Naive thymus-derived CD4-positive, alpha-beta T cell (primary cell): ENCODE measurements at places on chromosomes 7 and 10. TPM values are rescaled to one million over a fixed set of nuclear protein-coding genes. Genes with fewer than 3 reads are reported as not detected.

DNA sequence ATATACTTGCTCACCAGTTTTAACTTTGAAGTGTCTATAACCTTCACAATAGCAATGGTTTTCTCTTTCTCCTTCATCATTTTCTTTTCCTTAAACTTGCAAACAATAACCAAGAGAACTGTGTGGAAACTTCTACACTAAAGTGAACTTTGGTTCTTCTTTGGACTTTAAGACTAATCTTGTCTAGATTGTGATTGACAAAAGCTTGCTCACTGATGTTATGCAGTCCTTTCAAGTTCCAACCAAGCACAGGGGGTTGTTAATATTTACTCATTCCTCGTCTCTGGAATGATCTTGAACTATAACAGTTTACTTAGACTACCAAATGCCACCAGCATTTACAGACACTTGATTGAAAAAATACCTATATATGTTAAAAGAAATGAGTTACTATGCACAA, 62.4 kb downstream of the TFEC start:
- no peak overlapping the region for H3K4me3 ChIP-seq
- H3K27ac ChIP-seq, result no peak overlapping the region
- H3K4me1 ChIP-seq, result no peaks in the 10 kb centered on the region
- H3K27me3 ChIP-seq, result no peaks in the 10 kb centered on the region
- DNase-seq, result no peak
- no peaks in the 10 kb centered on the region for H3K36me3 ChIP-seq

DNA sequence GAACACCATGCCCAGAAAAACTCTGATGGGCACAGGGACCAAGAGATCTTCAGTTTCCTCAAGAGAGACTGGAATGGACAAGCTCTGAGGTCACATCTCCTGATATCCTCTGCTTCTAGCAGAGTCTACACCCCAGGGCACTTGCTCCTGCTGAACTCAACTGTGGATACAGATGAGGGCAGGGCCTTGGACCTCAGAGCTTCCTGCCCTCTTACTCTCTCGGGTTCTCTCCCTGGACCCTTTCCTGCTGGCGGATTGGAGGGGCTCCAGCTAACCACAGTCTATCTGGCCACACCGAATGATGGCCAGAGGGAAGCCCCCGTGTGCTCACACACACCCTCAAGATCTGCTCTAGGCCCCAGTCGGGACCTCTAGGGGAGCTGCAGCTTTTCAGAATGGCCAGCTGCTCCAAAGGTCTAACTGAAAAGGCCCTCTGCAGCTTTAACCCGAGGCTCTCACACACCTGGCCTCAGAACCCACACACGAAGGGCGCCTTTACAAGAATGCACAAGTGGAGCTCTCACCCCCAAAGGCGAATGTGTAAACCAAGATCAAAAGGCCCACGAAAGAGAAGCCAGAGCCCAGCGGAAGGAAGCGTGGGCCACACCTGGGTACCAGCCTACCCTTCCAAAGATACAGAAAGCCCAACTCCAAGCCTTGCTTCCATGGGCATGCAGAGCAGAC, 65.5 kb downstream of the FAM53B start:
- H3K27me3 ChIP-seq, result no peaks in the 10 kb centered on the region
- H3K27ac ChIP-seq, result peak overlapping the region; percentile 47
- no peaks in the 10 kb centered on the region for H3K36me3 ChIP-seq

GRCh38 chr10:33967606-33968120, 633.2 kb upstream of the NRP1 start:
- no peaks in the 10 kb centered on the region for H3K36me3 ChIP-seq
- H3K4me3 ChIP-seq, result no peak overlapping the region
- H3K4me1 ChIP-seq, result no peaks in the 10 kb centered on the region
- no peaks in the 10 kb centered on the region for H3K27me3 ChIP-seq
- no peak overlapping the region for H3K27ac ChIP-seq
- DNase-seq, result no peak

- H3K27ac ChIP-seq, result peak overlapping the region; percentile 74
- no peaks in the 10 kb centered on the region for H3K27me3 ChIP-seq
- peak overlapping the region; percentile 55 for H3K4me3 ChIP-seq
- no peak for DNase-seq
- no peaks in the 10 kb centered on the region for H3K36me3 ChIP-seq
Observed at GRCh38 chr10:71740069-71740653, 20.6 kb upstream of the C10orf105 start.

DNA sequence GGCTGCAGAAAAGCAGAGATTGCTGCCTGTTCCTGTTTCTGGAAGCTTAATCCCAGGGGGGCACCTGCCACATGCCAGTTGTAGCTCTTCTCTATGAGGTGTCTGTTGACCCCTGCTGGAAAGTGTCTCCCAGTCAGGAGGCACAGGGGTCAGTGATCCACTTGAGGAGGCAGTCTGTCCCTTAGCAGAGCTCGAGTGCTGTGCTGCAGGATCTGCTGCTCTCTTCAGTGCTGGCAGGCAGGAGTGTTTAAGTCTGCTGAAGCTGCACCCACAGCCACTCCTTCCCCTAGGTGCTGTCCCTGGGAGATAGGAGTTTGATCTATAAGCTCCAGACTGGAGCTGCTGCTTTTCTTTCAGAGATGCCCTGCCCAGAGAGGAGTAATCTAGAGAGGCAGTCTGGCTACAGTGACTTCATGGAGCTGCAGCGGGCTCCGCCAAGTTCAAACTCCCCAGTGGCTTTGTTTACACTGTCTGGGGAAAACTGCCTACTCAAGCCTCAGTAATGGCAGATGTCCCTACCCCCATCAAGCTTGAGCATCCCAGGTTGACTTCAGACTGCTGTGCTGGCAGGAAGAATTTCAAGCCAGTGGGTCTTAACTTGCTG, 57.6 kb upstream of the CROT start:
- H3K4me1 ChIP-seq, result no peaks in the 10 kb centered on the region
- H3K27me3 ChIP-seq, result no peaks in the 10 kb centered on the region
- no peaks in the 10 kb centered on the region for H3K36me3 ChIP-seq
- no peak overlapping the region for H3K27ac ChIP-seq
- DNase-seq, result no peak

- H3K27me3 ChIP-seq, result no peaks in the 10 kb centered on the region
- H3K27ac ChIP-seq, result no peak overlapping the region
- no peaks in the 10 kb centered on the region for H3K36me3 ChIP-seq
- H3K4me3 ChIP-seq, result no peak overlapping the region
- H3K4me1 ChIP-seq, result no peaks in the 10 kb centered on the region
- DNase-seq, result peak; percentile 62
Observed at GRCh38 chr10:102835007-102835482, 2.2 kb downstream of the CYP17A1 start.

GRCh38 chr10:52459097-52459496, 145.0 kb downstream of the DKK1 start:
- no peak for DNase-seq
- H3K4me1 ChIP-seq, result no peaks in the 10 kb centered on the region
- no peaks in the 10 kb centered on the region for H3K36me3 ChIP-seq
- no peak overlapping the region for H3K4me3 ChIP-seq
- H3K27me3 ChIP-seq, result no peaks in the 10 kb centered on the region
- no peak overlapping the region for H3K27ac ChIP-seq

Gene ANXA8
- not detected for polyA plus RNA-seq

Gene EXOC6
- polyA plus RNA-seq, result 5.8 TPM

Gene NPY4R2
- polyA plus RNA-seq, result not detected

Gene MMRN2
- 0.34 TPM for polyA plus RNA-seq

Gene ANKRD7
- not detected for polyA plus RNA-seq

Gene CLDN4
- 0.14 TPM for polyA plus RNA-seq
